CD4-positive, alpha-beta T cell treated with Interleukin-6 for 4 hours (primary cell): ENCODE measurements at places on chromosomes 5 and 9.
A peak's percentile ranks its signal among the peaks of the same experiment; 100 is the strongest.

DNA sequence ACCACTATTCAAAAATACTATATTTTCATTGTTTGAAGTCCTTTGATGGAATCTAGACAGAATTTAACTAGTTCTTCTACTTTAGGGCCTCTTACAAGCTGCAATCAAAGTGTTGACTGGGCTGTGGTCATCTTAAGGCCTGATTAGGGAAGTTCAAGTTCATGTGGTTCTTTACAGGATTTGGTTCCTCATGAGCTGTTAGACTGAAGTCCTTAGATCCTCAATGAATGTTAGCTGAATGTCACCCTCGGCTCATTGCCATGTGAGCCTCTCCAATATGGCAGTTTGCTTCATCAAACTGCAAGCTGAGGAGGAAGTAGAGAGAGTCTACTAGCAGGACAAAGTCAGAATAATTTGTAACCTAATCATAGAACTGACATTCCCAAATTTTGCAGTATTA, 135.1 kb downstream of the CSNK1G3 start:
- no peak for DNase-seq

DNA sequence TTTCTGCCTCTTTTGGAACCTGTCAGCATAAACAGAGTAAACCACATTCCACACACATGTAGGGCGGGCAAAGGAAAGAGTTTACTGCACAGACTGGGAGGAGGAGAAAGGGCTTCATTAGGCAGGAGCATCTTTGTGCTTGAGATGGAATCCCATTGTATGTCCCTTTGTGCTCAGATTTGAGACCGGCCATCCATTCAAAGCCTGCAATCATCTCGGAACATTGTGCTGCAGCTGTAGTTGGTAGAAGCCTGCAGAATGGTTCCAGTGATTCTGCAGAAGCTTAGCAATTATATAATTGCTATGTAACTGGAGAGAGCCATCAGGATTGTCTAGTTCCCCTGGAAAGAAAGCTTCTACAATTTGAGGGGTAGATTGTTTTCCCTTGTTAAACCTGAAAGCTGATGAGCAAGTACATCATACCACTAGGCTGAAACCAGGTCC, 16.5 kb downstream of the ZNF462 start:
- DNase-seq = no peak

- no peak for DNase-seq
Observed at GRCh38 chr9:127635201-127635735, 23.2 kb downstream of the STXBP1 start.

GRCh38 chr5:55633574-55634208, 78.4 kb downstream of the SLC38A9 start:
- DNase-seq = no peak

DNA sequence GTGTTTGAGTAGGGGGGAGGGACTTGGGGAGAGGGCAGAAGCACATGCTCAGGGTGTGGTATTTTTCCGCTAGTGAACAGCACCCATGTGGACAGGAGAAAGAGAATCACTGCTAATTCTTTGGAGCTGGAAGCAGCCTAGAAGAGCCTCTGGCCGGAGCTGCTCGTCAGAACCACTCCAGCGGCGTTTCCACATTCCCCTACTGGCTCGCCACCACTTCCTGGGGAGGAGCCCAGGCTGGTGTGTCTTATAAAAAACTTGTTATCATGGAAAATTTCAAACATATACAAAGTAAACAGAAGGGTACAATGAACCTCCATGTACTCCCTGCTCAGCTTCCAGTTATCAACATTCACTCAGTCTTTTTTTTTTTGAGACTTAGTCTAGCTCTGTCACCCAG, 26.7 kb downstream of the LHX2 start:
- no peak for DNase-seq

DNA sequence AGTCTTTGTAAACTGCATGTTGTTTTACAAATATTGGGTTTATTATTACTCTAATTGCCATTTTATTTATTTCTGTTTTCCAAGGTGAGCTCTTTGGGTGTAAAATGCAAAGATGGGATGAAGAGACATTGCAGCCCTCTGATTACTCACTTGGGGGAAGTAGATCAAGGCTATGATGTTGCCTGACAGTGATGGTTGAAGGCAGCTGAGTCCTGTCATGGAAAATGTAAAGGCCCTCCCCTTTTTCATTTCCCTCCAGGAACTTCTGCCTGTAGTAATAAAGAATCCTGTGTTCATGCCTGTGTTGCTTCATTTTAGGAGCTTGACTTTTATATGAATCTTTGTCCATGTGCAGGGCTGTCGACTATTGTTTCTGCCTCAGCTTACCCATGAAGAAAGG, 605.4 kb upstream of the CLINT1 start:
- no peak for DNase-seq

DNA sequence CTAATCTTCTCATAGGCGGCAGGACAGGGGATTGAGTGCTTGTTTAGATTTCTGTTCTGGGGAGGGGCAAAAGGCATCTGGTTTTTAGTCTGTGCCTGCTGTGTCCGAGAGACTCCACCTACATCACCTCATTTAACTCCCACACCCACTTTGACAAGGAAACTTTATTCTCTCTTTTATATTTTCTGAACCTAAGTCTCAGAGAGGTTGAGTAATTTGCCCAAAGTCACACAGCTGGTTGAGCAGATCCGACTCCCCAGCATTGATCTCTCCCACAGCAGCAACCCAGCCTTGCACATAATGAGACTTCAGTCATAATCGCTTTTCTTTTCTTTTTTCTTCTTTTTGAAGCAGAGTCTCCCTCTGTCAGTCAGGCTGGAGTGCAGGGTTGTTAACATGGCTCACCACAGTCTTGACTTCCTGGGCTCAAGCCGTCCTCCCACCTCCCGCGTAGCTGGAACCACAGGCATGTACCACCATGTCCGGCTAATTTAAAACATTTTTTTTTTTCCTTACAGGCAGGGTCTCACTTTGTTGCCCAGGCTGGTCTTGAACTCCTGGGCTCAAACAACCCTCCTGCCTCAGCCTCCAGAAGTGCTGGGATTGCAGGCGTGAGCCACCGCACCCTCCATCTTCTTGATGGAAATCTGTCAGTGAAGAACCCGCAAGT, 36.5 kb upstream of the ANKRD33B start:
- DNase-seq = no peak

- DNase-seq = no peak
Observed at GRCh38 chr5:59139695-59140094, 556.8 kb downstream of the RAB3C start.

GRCh38 chr9:36802201-36802920, 229.7 kb downstream of the MELK start:
- DNase-seq = no peak

- DNase-seq = no peak
Observed at GRCh38 chr5:14617441-14617840, 35.8 kb downstream of the OTULINL start.

GRCh38 chr9:86637515-86637914, 283.3 kb upstream of the TUT7 start:
- DNase-seq = no peak

DNA sequence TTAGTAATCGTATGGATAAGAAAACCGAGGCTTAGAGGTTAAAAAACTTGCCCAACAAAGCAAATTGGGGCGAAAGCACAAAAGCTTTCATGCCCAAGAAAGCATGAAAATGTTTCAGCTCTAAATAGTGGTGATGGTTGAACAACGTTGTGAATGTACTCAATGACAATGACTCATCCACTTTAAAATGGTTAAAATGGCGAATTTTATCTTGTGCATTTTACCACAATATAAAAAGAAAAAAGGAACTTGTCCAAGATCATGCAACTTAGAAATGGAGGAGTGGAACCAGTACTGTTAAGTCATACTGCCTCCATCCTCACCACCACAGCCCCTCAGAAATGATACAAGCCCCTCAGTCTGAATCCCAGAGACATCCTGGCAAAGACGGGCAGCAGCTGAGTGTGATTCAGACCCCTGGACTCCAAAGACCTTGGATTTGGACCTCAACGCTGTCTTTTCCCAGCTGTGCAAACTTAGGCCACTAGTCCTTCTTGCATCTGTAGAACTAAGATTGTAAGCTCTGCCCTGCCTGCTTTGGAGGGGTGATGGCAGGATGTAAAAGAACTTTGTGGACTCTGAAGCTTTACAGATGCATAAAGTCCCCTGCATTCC, 158.4 kb downstream of the GABBR2 start:
- DNase-seq = no peak

GRCh38 chr9:135476561-135477355, 2.8 kb upstream of the PPP1R26 start:
- no peak for DNase-seq

DNA sequence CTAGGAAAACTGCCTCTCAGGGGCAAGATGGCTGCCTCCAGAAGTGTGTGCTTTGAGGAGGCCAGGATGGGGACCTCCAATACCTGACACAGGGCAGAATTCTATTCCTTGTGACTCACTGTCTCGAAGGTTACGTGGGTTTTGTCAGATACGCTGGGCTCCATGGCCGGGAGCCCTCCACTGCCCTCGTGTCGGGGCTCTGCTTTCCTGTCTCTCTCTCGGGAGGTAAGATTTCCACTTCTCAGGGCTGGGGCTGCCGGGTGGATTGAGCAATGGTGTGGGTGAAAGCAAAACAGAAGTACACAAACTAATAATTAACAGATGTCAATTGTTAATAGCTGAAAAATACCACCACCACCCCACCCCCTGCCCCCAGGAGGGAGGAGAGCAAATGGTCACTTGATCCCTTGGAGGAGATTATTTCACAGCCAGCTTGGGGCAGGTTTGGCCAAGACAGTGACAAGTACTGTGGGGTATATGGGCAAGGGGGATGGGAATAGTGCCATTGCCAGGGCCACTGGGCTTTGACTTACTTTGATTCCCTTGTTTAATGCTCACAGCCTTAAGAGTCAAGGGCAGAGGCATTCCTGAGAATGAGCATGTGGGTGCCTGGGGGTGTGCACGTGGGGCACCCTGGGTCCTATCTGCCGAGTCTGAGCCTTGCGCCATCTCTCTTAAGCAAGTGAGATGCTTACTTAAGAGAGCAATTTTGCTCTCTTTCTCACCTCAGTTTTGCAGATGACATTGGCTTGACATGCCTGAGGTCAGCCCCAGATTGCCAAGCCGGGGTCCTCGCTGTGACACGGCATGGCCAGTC, 28.8 kb upstream of the DAB2IP start:
- DNase-seq = no peak

- DNase-seq = peak; percentile 61
Observed at GRCh38 chr9:91036826-91037510, 235.3 kb downstream of the SYK start.

DNA sequence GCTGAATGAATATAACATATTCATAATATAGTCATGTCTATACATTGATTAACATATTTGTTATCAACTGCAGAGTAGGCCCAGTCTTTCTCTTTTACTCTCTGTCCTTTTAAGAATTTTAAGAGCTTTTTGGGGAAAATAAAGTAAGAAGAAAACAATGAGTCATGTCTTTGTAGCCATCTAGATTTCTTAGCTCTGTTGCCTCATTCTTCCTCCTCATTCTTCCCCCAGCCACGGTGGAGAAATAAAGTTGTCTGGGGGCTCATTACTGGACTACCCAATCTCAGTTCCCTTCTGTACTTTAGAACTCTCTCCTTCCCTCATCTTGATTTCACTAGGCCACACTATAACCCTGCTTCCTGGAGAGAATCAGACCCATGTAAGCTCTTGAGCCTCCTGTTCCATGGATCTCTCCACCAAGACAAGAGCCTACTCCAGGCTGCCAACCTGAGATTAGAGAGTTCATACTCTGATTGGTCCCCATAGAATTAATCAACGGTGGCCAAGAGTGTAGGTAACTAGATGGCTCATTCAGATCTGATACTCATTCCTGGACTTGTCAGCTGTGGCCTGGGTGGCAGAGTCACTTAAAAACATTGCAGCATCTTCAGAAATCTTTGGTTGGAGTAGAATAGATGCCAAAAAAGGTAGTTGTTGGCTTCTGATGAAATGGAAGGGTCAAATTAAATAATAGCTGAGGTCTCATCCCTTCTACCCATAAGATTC, 44.2 kb downstream of the ITGA1 start:
- DNase-seq = no peak

- no peak for DNase-seq
Observed at GRCh38 chr5:78000191-78000590, 224.1 kb upstream of the TBCA start.

DNA sequence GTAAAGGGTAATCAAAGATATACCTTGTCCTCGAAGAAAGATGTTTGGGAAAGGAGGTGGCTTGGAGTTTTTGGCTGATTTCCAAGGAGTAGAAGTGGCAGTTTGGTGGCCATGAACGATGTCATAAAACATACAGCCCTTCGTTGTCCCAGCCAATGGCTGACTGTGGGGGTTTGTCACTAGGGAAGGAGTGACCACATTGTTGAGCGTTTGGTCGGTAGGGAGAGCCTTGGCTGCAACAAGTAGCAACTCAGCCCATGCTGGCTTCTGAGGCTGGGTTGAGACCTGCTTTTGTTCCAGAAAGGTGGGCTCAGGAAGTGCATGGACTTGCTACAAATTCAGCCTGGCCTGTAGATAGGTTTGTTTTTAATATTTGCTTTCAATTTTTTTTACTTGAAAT, 128.3 kb downstream of the BOD1 start:
- no peak for DNase-seq

- peak; percentile 23 for DNase-seq
Observed at GRCh38 chr9:132410642-132411041, 631 bp downstream of the CFAP77 start.

DNA sequence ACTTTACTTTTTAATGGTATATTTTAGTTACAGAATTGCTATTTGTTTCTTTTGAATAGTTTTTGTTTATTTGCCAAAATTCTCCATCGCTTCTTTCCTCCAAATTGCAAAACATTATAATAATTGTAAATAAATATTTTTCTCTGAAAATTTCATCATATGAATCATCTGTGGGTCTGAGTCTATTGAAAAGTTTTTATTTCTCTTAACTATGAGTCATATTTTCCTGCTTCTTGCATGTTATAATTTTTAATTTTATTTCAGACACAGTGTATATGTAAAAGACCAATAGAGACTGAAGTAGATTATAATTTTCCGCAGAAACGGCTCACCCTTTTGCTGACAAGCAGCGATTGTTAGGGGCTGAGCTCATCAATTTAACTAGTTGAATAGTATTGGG, 279.1 kb upstream of the IL12B start:
- no peak for DNase-seq
